ENCODE measurements at places on chromosomes 2 and 18. TPM values are rescaled to one million over a fixed set of nuclear protein-coding genes. Genes with fewer than 3 reads are reported as not detected.

DNA sequence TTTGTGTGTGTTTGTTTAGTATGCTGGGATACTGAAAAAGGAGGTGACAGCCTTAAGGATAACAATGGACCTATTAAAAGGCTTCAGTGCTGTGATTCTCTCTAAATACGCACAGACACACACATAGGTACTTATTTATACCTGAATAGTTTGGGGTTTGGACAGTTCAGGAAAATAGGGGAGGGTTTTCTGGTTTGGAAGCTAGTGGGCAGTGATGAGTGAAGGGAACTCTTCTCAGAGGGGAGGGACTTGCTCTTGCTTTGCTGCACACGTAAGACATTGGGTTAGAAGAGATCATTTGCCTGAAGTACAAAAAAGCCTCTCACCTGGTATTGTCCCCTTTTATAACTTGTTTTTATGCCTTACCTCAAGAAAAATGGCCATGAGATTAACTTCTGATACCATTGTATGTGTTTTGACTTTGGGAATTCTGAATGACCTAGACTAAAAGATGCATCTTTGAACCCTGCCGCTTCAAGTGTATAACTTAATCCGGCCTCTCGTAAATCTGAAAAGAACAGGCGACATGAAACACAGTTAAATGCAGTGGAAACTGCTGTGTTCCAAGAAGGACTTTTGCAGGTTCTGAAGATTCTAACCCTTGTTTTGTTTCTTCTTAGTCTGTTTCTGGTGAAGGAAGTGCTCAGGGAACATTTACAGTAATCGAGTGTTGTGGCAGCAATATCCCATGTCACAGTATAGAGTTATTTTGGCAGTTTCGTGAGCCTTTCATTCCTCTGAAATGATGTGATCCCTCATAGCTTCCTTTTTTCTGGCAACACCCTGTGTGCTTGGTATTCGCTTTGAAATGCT lies 2.5 kb downstream of the CRIM1 start:
- no peak for DNase-seq

DNA sequence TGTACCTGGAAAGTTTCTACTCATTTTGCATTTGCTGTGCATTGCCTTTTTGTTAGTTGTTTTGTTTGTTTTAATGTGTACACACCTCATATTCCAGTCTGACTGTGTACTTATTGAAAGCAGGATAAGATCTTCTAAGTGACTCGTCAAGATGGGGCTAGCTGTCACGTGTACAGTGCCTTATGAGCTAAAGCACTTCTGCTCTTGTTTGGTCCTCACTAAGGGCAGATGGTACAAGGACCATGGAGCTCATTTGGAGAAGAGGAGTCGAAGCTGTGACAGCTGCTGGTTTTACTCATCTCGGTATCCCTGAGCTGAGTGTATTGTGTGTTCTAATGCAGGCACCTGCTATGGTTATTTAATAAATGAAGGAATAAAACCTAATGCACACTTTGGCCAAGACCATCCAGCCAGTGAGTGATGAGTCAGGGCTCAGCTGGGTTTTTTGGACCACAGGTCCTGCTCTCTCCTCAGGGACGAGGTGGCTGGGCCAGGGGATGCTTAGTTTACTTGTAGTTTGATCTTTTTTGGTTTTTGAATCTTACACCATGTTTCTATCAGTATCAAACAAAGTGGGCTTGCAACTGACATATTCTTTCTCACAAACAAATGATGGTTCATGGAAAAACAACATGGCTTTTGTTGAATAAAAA lies 152.5 kb upstream of the APCDD1 start:
- DNase-seq = no peak

RMND5A gene
- 55.4 TPM for total RNA-seq

DNA sequence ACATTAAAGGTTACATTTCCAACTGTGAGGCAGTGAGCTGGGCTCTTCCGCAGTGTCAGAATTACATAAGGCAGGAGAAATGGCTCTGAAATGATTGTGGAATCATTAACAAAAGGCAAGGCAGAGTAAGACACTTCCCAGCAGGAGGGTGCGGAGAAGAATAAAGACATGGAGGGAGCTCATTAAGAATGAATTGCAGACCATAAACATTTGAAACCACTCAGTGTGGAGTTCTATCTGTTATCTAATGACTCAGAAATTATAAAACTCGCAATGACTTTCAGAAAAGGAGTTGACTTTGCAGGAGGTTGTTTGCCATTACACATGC lies 77.0 kb downstream of the SMIM21 start:
- no peak for DNase-seq

GRCh38 chr2:202169832-202170424 lies 68.5 kb downstream of the SUMO1 start:
- DNase-seq = no peak

C2orf80 gene
- total RNA-seq = 0.39 TPM

DNA sequence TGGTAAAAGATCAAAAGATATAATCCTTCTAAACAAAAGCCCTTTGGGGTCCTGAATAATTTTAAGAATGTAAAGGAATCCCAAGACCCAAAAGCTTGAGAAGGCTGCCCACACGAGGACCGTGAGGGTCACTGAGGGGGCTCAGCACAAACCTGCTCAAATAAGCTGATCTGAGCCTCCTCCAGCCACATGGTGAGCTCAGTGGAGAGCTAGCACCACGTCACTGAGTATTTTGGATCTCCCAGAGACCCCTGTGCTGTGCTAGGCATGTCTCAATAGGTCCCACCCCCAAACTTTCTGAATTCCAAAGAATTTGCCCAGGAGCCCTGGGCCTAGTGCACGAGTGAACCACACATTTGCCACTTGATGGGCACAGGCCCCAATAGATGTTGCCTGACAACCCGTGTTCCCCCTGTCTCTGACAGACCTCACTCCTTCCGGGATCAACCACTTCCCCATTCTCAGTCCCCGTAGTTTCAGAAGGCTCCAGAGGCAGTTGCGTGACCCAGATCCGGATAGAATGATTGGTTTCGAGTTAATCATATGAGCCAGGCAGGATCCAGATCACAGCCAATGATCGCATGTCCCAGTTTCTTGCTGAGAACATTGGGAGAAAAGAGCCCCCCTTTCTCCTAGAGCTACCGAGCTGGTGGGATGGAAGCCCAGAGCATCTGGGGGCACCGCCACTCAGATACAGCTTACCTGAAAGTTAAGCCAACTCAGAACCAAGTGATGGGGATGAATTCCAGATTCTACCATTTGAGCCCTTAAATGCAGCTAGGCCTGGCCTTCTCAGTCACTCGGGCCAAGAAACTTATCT lies 203.8 kb downstream of the TNS1 start:
- no peak for DNase-seq

DNA sequence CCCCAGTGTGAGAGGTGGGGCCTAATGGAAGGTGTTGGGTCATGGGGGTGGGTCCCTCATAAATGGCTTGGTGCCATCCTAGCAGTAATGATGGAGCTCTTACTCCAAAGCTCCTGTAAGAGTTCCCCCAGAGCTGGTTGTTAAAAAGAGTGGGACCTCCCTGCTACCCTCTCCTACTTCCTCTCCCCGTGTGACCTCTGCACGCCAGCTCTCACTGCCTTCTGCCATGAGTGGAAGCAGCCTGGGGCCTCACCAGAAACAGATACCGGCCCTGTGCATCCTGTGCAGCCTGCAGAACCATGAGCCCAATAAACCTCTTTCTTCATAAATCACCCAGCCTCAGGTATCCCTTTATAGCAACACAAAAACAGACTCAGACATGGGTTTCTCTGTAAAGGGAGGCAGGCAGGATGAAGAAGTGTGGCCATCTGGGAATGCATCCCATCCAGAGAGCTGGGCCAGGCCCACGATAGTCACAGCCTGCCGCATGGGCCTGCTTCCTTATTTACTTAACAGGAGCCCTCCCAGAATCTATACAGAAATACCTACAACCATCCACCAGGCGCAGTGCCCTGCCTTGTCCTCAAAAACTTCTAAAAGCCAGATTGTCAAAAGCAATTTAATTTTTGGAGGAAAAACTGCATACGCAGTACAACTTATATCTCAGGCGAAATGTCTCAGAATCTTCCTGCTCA lies 7.5 kb downstream of the PRLH start:
- DNase-seq = no peak

SLC11A1 gene
- 0.55 TPM for total RNA-seq

SERPINB12 gene
- not detected for total RNA-seq

DNA sequence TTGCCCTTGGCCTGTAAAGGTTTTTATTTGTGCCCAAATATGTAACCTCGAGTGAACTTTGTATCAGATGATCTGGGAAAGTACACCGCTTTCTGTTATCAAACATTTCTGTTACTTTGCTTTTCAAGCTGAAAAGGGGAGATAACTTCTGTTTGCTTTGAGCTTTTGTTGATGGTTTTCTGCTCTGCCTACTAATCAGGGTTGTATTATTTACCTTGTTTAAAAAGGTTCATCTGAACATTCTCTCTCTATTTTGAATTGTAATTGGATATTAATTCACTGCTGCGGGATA lies 79.4 kb downstream of the XRCC5 start:
- no peak for DNase-seq

GRCh38 chr2:240432430-240432819 lies 3.0 kb upstream of the GPC1 start:
- no peak for DNase-seq

DNA sequence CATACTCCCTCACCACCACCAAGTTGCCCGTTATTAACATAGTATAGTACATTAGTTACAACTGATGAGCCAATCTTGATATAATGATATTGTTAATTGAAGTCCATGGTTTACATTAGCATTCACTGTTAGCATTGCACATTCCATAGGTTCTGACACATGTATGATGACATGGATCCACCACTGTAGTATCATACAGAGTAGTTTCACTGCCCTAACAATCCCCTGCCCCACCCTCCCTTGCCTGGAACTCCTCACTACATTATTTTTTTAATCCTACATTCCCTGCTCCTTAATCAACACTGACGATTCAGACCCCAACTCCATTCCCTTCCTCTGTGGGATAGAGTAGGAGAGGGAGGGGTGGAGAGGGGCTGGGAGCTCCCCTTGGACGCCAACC lies 20.2 kb upstream of the ST3GAL5 start:
- no peak for DNase-seq

DNA sequence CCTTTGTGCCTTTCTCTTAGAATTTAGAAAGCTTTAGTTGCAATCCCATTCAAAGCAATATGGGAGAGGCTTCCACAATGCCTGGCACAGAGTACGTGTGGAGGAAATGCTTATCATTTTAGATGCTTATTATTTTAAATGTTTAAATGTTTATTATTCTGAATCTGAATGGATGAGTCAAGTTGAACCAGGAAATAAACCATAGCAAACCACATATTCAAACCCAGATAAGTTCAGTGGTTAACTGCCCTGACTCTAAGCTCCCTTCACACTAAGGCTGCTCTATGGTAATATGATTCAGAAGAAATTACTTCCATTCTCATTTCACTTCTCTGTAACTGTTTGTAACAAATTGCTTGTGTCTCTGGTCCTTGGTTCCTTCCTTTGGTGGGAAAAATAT lies 5.2 kb upstream of the PPP4R1 start:
- no peak for DNase-seq

DNA sequence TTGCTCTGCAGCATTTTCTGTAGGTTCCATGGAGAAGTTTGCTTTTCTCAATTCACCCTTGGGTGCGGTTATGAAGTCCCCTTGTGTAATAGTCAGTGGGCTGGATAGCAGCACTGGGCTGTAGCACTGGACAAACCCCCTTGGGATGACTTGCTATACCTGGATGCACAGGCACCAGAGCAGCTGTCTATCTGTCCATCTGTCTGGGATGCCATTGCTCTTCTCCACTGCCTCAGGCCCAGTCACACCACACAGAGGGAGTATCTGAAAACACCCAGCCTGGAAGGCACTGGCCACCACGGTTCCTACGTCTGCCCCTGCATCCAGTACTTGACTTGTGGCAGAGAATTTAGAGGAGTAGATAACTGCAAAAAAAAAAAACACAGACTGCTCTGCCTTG lies 254.5 kb downstream of the TFCP2L1 start:
- no peak for DNase-seq

DNA sequence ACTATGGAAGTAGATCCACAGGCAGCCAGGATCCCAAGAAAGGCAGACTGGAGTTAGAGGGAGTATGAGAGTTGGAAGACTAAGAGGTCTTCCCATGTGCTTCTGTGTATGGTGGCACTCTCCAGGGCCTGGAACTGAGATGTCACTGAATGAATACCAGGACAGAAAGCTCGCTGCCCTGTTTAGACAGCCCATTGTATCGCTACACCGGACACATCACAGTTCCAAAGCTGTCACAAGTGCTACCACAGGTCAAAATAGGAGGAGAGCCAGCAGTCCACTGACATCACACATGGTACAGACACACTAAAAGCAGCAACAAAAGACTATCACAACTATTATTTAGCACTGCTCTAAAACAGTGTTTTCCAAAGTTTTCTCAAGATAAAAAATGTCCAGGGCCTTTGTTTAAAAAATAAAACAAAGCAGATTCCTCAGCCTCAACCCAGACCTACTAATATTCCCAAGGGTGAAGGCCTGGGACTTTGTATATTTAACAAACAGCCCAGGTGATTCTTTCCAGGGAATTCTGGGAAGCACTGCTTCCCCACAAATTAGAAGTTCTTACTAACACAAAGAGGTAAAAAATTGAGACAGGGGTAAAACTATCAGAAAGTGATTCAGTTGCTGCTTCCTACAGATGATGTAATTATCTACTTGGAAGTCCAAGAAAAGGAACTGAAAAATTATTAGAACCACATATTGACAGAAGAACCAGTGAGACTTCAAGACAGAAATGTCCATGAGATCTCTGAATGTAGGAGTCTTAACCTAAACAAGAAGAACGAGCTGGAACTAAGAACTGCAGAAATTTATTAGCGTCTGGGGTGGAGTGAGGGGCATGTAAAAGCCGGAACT lies 116.0 kb downstream of the DTNB start:
- DNase-seq = no peak

Data from WTC11 (cell line).